HS-27A (cell line): ENCODE measurements at places on chromosomes 7 and 10.

GRCh38 chr7:106015381-106016218 is 52.5 kb downstream of the CDHR3 start:
- no peak for DNase-seq

DNA sequence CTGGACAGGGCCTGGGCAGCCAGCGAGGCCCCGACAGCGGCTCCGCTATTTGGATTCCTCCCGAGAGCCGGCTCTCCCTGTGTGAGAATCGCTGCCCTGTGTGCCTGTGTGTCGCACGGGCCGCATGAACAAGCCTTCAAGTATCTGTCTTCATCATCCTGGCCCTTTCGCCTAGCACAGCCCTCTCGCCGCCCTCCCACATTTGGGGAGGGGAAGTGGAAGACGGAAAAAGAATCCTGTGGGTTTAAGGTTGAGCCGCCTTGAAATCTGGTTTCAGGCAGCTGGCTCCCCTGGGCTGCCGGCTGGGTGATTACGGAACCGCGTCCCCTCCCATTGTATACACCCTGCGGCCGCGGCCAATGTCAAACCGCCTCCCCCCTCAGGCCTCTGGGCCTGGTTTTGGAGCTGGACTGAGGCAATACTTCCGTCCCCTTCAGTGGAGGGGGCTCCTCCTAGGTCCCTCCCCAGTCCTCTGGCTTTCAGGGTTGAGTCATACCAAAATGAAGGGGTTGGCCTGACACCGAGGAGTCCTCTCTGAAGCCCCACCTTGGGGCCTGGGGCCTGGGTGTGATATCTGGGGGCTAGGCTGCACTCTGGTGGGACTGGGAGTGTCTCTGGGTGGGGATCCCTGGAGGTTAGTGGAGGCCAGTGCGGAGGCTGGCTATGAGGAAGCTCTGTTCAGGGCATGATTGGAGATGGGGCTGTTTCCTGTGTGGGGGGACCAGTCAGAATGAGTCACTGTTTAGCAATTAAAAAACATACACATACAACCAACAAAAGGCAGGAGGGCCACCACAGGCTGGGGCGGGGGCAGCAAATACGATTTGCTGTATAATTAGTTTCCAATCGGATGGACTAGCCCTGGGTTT is 1.7 kb downstream of the TRIM8 start:
- DNase-seq: no peak

DNA sequence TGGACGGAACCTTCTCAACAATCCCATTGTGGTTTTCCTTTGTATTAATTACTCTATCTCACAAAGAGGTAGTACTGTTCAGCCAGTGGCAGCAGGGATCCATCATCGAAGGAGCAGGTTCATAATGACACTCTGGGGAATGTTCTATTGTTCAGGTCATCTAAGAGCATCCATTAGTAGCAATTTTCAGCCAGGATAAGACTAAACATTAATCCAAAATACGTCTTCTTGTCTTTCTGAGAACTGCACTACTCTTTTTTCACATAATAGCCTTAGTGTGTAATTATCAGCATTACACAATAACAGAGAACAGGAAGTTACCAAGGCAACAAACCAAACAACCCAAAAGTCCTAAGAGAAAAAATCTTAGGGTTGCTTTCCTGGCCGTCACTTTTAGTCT is 259.5 kb upstream of the VWC2 start:
- no peak for DNase-seq

DNA sequence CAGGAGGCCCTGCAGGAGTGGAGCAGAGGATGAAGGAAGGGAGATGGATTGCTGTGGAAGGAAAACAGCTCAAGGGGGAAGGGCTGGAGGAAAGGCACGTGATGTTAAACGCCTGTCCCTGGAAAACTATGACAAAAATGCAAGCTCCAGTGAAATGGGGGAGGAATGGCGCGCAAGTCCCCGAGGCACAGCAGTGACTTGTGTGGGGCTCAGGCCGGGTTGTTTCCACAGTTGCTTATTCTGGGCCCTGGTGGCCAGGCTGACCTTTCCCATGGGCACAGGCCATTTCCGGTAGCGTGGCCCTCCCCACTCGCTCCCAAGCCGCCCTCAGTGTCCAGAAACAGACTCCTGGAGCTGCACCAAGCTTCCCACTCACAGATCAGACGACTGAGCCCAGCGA is 68.1 kb upstream of the PDGFA start:
- DNase-seq: no peak

- no peak for DNase-seq
These were observed 223.2 kb upstream of the IGFBP3 start for GRCh38 chr7:46143949-46144917.

- no peak for DNase-seq
These were observed 320.4 kb downstream of the PLXNA4 start for GRCh38 chr7:132255898-132256297.

DNA sequence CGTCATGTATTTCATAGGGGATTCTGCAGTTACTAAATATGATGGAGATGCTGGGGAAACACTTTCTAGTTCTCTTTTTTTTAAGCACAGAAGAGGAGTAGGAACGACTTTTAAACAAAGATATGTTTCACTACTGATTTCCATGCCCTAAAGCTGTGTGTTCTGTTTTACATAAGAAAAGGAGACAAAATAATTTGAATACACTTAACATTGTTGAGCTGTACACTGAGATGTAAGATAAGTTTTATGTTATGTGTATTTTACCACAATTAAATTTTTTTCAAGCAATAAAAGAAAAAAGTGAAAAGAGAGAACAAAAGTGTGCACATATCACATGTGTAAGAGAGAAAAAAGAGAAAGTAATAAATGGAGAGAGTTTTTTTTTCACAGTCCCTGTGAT is 408.2 kb downstream of the PHTF2 start:
- no peak for DNase-seq

- no peak for DNase-seq
These were observed 120.0 kb downstream of the ADAM12 start for GRCh38 chr10:126268013-126268920.

GRCh38 chr10:110686949-110687348 is 42.8 kb downstream of the RBM20 start:
- no peak for DNase-seq

DNA sequence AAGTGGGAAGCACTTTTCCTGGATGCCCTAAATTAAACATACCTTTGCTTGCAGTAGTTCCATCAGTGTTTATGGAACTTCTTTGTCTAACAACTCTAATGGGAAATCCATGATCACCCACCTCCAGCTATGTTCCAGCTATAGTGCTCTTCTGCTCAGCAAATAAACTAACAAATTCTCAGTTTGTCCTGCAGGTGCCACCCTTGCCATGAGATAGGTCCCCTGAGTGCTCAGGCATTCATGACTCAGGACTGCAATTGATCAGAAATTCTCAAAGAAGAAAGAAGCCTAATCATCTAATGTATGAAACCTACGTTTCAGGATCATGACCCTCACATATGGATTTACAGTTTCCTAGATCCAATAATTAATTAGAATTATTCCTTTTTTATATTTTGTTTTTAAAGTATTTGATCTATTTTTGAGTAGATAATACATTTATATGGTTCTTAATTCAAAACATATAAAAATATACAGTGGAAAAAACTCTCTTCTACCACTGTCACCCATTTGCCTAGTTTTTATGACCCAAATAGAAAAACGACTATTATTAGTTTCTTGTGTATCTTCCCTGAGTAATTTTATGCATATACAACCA is 48.7 kb upstream of the DYNC1I1 start:
- DNase-seq: no peak

DNA sequence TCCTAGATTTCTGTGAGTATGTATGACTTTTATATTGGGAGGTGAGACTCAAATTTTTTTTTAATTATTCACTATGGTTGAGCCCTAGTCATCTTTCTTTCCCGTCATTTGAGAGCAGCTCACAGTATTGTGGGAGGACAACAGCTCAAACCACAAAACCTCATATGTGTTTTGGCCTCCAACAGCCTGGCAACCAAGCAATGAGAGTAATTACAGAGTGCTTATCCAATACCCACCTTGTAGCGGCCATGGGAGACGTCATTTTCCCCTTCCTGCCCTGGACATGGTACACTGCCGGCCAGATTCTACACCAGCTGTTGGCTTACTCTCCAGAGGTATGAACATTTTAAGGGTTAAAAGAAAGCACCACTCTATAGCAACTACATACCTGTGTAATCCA is 49.1 kb downstream of the DOCK4 start:
- DNase-seq: no peak

- no peak for DNase-seq
These were observed 13.8 kb upstream of the CYP3A5 start for GRCh38 chr7:99693427-99694200.

- DNase-seq: no peak
These were observed 12.4 kb upstream of the PRKAR1B start for GRCh38 chr7:739455-739982.

DNA sequence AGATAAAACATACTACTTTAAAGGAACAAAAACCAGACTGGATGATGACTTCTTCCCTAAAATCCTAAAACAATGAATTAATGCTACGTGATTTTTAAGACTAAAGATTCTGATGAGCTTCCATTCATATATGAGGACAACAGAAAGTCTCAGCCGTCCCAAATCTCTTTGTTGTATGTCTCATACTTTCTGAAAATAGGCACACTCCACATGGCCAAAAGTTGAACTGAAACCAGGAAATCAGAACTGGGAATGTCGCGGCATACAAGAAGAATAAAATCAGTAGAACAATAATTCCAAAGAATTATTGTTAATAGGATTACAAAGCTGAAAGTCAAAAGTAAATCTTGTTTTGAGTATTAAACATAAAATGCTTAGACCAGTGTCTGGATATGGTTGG is 195.4 kb upstream of the GHITM start:
- no peak for DNase-seq
